Sciatic nerve (tissue), 2 donors: ENCODE measurements at places on chromosomes 16 and 17. TPM values are rescaled to one million over a fixed set of nuclear protein-coding genes. Genes with fewer than 3 reads are reported as not detected.

DHRS7C gene
- total RNA-seq, result not detected

GJC1 gene
- total RNA-seq, result 7.9 TPM

CPPED1 gene
- total RNA-seq, result 19.7 TPM

CCDC154 gene
- 3.3 TPM for total RNA-seq

HOXB1 gene
- total RNA-seq, result not detected

GAST gene
- not detected for total RNA-seq

TSNAXIP1 gene
- 1.5 TPM for total RNA-seq

TTYH2 gene
- total RNA-seq, result 46.7 TPM

DNA sequence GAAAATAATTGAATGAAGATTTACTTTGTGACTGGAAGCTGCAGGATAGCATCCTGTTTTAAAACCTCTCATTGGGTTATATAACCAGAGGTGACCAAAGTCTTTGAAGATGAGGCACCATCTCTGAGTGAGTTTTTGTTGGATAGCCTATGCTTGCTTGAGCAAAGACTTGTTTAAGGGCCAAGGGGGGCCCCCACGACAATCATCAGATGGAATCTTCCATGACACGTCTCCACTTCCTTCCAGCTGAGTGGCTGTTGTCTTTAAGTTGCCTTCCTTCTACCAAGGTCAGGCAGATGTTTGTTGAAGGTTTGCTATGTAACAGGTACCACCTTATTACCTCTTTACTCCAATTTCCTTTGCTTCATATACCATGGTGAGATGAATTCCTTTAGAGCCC is 188.8 kb downstream of the PRKCA start:
- DNase-seq, result no peak

DNA sequence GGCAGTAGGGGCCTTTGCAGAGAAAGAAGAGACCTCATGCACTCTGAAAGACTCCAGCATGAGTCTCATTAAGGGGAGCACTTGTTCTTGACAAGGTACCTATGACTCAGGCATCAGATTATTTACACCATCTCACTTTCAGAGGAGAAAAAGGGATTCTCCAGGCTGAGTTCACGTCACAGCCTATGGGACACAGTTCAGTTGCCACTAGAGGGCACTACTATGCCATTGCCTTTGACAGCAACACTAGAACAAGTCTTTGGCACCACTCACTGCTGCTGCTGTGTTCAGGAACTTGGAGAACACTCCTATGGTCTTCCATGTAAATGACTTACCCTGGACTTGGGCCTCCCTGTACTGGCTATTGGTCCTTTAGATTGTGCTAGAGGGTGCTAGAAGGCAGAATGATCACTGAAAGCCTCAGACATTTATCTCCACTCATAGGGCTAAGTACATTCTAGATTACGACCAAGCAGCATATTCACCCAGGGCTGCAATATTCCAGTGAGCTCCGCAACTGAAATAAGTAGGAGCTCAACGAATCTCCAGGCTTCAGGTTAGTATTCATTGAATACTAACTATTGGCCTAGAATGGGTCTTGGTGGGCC is 225.1 kb upstream of the CA10 start:
- no peak for DNase-seq

DNA sequence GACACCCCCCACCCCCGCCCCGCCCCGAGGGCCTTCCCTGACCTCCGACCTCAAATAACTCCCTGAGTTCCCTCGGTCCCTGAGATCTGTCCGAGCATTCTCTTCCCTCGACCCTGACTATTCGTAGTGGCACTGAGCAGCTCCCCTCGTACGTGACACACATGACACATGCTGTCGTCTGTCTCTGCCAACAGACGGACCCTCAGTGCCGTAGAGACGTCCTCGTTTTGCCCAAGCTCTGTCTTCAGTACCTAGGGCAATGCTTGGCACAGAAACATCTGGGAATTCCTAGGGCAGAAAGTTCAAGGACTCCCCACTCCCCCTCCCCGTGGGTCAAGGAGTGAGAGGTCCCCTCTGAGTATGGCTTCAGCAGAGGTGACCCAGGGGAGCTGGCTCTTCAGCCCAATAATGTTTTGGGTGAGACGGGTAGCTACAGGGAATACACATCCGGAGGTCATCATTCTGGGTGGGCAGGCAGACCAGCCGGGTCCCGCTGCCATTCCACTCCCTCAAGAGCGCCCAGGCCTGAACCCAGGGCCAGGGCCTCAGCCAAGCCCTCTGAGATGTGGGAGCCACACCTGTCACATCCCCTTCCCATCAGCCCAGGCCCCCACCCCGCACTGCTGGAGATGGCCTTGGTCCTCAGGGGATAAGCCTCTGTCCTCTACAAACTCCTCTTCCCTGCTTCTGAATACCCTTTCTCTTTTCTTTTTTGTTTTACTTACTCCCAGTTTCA is 671 bp upstream of the FADS6 start:
- DNase-seq, result no peak

GRCh38 chr17:62965174-62965685 is 805 bp upstream of the TANC2 start:
- DNase-seq, result no peak

DNA sequence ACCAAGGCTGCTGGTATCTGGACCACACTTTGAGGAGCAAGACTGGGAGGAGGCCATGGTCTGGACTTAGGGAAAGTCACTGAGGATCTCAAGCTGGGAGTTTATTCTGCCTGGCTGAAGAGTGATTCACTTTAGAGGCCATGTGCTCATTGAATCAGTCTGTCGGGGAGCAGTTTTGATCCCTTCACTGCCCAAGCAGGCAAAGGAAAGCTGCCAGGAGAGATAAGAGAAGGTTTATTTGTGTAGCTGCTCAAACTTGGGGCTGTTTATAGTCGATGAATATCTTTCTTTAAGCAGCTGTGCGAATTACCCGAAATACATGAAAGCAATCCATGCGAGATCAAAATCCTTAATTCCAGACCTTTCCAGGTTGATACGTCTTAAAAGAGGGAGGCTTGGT is 544.4 kb upstream of the EEF2KMT start:
- DNase-seq, result no peak

DNA sequence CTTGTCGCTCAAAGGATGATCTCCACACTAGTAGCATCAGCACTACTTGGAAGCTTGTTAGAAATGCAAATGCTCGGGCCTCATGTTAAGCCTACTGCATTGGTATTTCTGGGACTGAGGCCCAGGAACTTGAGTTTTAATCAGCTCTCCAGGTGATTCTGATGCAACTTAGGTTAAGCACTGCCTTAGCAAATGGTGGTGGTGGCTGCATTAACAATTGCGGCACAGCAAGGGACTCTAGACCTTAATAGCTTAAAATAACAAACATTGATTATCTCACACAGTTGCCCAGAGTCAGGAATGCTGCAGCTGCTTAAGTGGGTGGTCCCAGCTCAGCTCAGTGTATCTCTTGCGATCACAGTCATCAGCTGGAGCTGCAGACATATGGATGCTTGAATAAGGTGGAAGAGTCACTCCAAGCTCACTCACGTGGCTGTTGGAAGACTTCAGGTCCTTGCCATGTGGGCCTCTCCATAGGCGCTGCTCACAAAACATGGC is 25.8 kb downstream of the HS3ST3A1 start:
- no peak for DNase-seq

- no peak for DNase-seq
These were observed 15.4 kb upstream of the HOXB9 start for GRCh38 chr17:48641541-48642058.

DNA sequence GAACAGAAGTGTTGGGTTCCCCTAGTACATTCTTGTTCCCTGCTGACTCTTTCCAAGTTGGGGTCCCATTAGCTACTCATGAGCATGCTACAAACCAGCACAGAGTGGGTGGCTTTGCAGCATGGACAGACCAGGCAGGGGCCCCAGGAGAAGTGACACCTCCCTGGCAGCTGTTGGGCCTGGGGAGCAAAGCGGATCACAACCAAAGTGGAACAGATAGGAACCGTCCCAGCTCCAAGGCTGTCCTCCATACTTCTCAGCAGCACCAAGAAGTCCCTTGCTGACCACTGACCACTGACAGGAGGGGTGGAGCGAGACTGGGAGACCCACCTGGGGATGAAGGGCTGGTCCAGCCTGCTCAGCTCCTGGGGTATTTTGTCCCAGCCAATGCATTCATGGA is 12.4 kb upstream of the GFAP start:
- DNase-seq, result no peak

DNA sequence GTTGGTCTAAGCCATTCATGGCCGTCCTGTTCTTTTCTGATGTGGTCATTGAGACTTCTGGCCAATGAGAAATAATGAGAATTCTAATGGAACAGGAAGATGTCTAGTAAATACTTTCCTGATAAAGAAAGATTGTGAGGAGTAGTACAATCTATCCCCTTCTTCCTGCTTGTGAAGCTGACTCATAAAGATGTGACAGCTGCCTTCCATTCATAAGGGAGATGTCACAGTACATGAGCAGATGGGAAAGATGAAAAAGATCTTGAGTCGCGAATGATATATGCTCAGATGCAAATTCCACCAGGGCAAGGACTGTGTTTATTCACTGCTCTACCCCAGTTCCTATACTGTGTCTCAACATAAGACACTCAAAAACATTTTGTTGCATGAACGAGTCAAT is 111.7 kb upstream of the FOXF1 start:
- no peak for DNase-seq

DNA sequence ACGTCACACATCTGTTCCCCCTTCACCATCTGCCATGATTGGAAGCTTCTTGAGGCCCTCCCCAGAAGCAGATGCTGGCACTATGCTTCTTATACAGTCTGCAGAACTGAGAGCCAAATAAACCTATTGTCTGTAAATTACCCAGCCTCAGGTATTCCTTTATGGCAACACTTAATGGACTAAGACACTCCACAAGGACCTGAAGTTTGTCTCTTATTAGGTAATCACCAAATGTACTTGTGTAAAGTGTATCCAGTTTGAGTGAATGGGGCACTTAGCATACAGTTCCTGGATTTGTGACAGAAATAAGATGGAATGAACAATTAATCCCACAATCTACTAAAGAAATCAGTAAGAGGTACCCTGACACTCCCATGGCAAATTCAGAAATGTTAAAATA is 105.3 kb downstream of the SLC39A11 start:
- DNase-seq, result no peak

DNA sequence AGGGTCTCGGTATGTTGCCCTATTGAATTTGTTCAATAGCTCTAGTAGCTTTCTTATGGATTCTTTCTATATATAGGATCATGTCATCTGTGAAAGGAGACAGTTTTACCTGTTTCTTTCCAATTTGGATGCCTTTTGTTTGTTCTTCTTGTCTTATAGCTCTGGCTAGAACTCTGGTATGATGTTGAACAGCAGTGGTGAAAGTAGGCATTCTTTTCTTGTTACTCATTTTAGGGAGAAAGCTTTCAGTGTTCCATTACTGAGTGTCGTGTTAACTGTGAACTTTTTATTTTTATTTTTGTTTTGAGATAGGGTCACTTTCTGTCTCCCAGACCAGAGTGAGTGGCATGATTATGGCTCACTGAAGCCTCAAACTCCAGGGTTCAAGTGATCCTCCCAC is 21.2 kb downstream of the EFCAB5 start:
- no peak for DNase-seq

DNA sequence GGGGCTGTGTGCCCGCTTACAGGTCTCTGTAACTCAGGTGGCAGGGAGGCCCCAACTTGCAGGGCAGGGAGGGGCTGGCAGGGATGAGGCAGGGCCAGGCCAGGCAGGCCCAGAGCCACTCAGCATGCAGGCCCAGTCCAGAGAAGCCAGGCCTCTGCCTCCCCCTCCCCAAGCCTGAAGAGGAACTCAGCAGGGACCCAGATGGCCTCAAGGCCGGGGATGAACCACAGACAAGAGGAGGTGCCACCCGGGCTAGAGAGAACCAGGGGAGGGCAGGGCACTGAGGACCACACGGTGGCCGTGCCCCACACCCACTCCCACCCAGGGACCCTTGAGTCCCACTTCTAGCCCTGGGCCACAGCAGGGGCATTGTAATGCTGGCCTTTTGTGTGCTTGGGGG is 29.8 kb upstream of the EIF1 start:
- DNase-seq, result no peak

GRCh38 chr16:72474501-72475123 is 302.7 kb upstream of the PMFBP1 start:
- no peak for DNase-seq

GRCh38 chr16:21235199-21235585 is 1.7 kb downstream of the ANKS4B start:
- no peak for DNase-seq

DNA sequence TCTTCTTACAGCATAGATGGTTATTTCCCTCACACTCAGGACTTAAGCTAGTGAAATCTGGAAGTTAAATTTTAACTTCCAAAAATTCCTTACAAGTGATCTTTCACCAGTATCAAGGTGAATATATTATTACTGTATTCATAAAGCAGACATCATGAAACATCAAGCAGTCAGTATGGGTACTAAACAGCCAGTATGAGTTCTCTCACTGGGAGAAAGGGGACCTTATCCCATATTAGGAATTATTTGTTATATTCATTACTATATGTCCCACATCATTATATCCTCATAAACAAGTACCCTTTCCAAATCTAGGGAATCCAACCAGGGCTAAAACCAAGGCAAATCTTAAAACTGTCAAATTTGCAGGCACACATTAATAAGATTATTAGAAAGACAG is 15.3 kb downstream of the NUFIP2 start:
- DNase-seq, result no peak

DNA sequence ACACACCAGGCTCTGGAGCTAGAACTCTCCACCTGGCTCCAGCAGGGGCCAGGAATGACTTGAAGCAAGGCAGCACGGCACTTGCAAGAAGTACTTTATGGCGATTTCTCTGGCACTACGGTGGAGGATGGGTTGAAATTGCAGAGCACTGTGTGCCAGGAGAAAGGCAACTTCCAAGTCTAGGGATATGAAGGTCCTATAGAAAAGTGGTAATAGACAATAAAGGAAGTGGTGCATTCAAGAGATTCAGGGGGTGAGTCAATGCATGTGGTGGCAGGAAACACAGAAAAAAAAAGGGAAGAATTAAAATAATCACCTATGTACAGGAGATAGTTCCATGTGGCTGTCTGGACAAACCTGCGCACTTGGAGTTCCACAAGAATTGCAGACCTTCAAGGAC is 240.3 kb upstream of the DYNLRB2 start:
- no peak for DNase-seq

DNA sequence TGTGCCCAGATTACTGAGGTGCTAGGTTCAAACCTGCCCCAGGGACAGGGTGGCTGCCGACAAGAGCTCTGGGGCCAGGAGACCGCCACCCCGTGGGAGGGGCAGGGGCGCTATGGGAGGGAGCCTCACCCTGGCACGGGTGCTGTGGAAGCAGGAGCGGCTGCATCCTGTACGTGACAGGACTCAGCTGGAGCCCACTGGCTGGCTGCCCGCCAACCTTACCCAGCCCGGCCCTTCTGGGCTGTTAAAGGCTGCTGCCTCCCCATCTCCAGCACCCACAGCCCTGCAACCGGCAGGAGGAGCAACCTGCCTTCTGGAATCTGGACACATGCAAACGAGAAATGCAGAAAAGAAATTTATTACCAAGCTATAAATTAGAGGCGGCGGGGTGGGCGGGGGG is 11.2 kb downstream of the PAM16 start:
- no peak for DNase-seq

- no peak for DNase-seq
These were observed 59.5 kb upstream of the LHX1 start for GRCh38 chr17:36877771-36878170.
